ENCODE measurements at places on chromosomes 2 and 18.

GRCh38 chr2:202049840-202050239 lies 16.2 kb downstream of the FZD7 start:
- DNase-seq, result no peak

- DNase-seq, result no peak
Measured at GRCh38 chr2:26455670-26456439, 22.1 kb downstream of the OTOF start.

- DNase-seq, result no peak
Measured at GRCh38 chr2:178615969-178616368, 135.7 kb downstream of the PLEKHA3 start.

DNA sequence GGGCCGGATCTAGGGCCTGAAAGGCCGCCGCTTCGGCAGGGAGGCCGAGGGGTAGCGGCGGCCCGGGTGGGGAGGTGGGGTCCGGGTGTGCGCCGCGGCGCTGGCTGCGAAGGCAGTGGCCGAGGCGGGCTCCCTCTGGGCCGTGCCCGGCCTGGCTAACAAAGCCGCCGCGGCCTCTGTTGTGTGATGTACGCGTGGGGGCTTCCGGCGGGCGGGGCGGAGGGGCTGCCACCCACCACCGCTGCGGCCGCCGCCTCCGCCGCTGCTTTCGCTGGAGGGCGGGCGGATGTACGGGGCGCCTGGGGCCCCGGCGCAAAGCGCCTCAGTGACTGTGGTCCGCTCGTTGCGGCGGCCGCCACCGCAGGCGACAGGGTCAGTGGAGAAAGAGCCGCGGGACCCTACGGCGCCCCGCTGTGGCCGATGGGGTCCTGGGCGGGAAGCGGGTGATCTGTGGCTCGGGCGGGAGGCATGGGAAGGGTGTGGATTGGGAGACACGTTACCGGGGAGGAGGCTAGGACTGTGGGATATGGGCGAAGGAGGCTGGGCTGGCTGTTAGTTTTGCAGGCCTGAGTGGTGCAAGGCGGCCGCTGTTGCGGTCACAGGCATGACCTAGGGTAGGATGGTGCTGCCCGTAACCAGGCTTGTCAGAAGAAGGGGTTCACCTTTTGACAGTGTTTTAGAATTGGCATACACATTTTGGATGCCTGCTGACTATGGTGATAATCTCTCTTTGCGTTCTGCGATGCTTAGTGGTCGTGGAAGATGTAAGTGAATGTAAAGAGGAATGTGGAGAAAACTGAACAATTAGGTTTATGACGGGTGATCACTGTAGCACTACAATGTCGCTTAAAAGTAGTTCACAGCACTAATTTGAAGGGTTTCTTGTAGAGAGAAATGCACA lies 662 bp downstream of the BZW1 start:
- DNase-seq, result peak; percentile 50

GRCh38 chr2:152693033-152693432 lies 24.2 kb downstream of the PRPF40A start:
- DNase-seq, result no peak

GRCh38 chr18:42182728-42183700 lies 228.0 kb downstream of the PIK3C3 start:
- peak; percentile 56 for DNase-seq

DNA sequence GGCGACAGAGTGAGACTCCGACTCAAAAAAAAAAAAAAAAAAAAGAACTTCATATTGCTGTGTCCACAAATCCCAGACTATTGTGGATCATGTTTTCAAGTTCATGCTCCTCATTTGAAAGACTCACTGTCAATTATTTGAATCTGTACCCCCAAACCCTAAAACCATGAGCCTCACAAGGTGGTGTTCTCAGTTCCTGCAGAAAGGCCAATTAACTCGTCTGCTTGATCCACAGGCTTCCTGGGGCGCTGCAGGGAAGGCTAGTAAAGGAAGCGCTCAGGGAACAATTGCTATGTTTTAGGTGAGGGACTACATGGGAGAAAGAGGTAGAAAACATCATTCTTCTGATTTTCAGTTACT lies 396.8 kb upstream of the NETO1 start:
- no peak for DNase-seq

- DNase-seq, result no peak
Measured at GRCh38 chr2:144403933-144404332, 116.0 kb downstream of the ZEB2 start.

DNA sequence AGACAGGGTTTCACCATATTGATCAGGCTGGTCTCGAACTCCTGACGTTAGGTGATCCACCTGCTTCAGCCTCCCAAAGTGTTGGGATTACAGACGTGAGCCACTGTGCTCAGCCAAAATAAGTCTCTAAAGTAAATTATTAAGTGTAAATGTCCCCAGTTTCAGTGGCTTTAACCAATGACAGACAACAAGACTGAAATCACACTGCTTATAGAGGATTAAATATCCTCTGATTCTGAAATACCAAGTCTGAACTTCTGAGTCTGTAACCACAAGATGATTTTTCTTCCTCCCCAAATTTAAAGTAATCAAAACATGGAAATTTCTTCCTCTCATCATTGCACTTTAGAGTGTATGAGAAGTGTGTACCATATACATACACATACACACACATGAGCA lies 16.5 kb upstream of the ANKRD44 start:
- no peak for DNase-seq

DNA sequence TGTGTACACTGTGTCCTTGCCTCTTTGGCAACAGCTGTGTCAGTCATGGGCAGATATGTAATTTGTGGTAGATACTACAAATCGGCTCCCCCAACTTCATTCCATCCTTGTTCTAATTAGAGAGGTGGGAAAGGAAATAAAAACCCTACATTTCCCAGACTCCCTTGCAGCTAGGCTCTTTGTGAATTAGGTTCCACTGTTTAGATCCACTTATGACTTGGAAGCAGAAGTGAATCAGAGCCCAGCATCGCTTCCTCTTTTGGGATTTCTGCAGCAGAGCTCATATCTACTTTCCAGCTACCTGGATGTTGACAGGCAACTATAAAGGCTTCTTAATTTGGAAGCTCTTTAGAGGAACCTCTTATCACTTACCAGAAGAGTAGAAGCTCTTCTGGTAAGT lies 34.1 kb upstream of the NARS1 start:
- DNase-seq, result no peak

GRCh38 chr2:215264374-215264773 lies 47.5 kb upstream of the ATIC start:
- DNase-seq, result no peak

DNA sequence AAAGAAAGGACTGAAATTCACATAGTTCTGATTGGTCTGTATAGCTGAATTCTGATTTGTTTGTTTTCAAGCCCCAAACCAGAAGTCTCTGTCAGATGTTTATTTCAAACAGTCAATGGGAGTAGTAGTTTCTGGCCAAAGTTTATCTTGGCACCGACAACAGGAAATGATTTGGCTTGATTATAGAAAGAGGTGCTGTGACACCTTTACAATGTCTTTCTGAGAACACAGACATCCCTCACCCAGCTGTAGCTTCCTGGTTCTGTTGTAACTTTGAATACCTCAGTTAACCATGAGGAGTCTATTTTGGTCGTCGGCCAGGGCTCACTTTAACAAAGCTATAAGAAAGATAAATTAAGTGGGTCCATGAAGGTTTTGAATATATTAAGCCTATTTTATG lies 545.0 kb upstream of the ZNF804A start:
- DNase-seq, result peak; percentile 13

DNA sequence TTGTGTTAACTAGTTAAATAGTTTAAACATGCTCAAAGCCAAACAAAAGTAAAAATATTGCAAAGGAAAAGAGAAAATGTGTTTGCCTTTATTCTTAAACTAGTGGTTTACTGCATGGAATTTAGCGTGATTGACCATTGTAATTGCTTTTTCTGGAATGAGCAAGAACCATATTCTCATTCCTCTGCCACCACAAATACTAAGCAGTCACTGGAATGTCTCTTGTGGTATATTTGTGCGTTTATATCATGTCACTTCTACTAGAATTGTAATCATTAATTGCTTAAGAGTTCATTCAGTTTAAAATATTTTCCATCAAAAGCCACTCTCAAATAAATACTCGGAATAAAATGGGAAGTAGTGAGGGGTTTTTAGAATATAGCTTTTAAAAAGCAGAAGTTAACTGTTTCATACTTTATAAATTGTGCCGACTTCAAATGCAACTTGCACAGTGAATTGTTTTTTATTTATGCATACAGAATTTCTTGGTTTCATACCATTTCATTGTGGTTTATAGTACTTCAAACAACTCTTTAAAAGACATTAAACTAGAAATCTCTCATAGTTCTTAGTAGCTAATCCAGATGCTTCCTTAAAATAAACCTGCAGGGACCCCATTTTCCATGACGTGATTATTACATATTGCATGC lies 288.1 kb downstream of the EPHA4 start:
- DNase-seq, result peak; percentile 80

All from astrocyte of the spinal cord (primary cell).